ENCODE measurements at places on chromosomes 11 and 22.

DNA sequence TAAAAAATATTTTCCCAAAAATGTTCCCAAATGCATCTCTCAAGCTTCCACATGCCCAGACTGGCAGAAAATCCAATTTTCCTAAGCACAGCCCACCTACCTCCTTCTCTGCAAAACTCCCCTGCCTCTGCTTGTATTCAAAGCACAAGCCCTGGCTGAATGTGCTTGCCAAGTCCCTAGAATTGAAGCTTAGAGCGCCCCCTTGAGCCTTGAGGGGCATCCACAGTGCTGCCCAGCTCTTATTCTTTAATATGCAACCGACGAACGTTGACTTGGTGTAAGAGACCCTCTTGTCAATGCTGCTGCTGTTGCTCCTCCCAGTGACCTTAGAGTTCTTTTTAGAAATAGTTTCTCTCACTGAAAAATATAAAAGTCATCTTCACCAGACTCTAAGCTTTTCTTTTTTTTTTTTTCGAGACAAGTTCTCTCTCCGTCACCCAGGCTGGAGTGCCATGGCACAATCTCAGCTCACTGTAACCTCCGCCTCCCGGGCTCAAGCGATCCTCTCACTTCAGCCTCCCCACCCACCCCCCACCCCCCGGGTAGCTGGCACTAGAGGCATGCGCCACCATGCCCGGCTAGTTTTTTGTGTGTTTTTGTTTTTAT lies 63.5 kb upstream of the CAPRIN1 start:
- DNase-seq = peak; percentile 71

DNA sequence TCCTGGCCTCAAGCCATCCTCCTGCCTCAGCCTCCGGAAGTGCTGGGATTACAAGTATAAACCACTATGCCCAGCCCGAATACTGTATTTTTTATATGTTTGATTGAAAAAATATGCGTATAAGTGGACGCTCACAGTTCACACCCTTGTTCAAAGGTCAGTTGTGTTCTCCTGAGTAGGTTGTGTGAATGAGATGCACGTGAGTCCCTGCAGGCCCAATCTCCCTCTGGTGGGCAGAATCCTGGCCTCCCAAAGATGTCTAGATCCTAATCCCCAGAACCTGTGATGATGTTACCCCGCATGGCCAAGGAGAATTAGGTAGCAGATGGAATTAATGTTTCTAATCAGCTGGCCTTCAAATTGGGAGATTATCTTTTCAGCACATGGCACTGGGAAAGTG lies 41.9 kb downstream of the CTTN start:
- no peak for DNase-seq

DNA sequence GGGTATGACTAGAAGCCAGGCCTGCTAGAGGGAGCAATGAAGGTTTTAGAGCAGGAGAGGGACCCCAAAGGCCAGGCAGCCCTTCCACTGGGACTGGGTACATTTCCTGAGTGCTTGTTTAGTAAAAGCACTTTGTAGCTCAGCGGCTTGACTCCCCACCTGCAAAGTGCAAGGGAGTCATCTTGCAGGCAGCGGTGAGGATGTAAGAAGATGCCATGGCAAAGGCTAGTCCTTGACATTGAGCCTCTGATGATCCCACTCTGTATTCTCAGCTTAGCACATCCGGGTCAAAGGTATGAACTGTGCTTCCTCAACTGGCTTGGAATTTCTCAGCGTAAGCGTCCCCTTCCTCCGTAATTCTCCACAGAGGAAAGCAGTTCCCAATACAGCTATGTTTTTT lies 3.1 kb upstream of the UBE2L3 start:
- DNase-seq = no peak

DNA sequence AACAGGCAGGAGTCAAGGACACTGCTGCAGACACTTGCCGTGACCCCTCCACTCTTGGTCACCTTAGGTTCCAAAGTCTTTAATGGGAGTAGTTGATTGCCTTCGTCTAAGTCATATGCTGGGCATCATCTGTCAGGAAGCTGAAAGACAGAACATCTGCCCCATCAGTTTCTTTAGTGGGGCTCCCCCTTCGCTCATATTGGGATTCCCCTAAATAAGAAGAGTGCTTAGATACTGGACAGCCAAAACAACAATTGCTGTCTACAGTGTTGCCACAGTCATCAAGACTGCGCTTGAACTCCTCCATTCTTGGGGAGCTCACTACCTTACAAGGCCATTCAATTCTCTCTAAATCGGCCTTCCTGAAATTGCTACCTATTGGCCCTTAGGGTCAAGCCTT lies 58.5 kb downstream of the UBASH3B start:
- no peak for DNase-seq

- no peak for DNase-seq
These were observed 19.4 kb downstream of the LRRC74B start for GRCh38 chr22:21064917-21065864.

DNA sequence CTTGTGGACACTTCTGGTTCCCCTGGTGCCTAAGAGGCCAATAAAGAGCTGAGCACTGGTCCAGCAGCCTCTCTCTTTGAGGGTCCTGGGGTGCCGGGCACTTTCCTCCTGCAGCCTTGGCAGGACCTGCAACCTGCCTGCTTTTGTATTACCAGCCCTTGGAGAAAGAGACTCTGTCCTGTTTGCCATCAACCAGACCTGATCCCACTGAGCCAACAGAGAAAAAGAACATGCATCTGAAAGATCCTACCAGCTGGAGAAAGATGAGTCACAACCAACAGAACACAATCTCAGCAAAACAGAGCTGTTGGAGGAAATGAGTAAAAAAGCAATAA lies 321.0 kb downstream of the DDX10 start:
- no peak for DNase-seq

GRCh38 chr22:17407643-17408042 lies 38.4 kb downstream of the CECR2 start:
- no peak for DNase-seq

DNA sequence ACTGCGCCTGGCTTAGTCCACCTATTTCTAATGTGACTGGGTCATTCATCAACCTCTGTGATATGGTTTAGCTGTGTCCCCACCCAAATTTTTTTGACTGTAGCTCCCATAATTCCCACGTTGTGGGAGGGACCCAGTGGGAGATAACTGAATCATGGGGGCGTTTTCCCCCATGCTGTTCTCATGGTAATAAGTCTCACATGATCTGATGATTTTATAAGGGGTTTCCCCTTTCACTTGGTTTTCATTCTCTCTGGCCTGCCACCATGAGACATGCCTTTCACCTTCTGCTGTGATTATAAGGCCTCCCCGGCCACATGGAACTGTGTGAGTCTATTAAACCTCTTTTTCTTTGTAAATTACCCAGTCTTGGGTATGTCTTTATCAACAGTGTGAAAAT lies 8.7 kb downstream of the CENATAC start:
- DNase-seq = no peak

- no peak for DNase-seq
These were observed 24.4 kb upstream of the FBLN1 start for GRCh38 chr22:45478108-45478771.

DNA sequence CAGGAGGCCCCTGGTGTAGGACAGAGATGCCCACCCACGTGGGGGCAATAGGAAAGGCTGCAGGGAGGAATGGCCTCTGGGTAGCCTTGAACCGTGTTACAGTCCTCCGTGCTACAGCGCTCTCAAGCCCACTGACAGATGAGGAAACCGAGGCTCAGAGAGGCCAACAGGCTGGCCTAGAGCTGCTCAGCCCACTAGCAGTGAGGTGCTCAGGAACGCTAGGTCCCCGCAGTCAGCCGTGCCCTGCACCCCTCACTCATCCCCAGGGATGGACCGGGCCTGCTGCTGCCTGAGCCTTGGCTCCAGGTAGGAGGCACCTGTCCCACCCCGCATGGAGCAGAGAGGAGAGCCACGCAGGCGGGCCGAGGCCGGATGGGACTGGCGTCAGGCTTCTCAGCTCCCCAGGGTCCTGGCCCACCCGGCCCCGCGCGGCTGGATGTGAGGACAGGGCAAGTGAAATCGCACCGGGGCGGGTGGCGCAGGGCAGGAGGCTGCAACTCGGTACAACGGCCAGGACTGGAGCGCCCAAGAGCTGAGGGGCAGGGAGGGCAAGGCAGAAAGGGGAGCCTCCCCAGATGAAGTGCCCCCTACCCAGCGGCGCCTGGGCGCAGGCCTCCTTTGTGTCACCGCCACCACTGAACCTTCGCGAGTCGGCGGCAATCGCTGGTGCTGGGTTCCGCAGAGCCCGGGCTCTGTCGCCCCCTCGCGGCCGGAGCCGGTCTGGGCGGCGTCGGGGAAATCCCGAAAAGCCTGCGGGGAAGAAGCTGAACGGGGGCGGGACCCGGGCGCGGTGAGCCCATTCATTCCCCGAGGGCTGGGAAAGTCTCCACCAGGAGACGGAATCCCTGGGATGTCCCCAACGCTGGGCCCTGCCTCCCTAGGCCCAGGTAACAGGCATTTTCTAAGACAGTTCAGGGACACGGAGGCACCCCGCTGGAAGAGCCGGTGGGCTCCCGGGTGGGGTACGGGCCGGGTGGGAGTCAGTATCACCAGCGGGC lies 8.4 kb upstream of the SLC2A11 start:
- DNase-seq = peak; percentile 81

GRCh38 chr22:42243802-42244060 lies 26.7 kb downstream of the TCF20 start:
- DNase-seq = no peak

- no peak for DNase-seq
These were observed 540.5 kb downstream of the DLG2 start for GRCh38 chr11:85086504-85087284.

GRCh38 chr11:130872513-130872912 lies 43.8 kb downstream of the SNX19 start:
- no peak for DNase-seq

GRCh38 chr22:37999640-38000272 lies 15.4 kb upstream of the SOX10 start:
- no peak for DNase-seq

DNA sequence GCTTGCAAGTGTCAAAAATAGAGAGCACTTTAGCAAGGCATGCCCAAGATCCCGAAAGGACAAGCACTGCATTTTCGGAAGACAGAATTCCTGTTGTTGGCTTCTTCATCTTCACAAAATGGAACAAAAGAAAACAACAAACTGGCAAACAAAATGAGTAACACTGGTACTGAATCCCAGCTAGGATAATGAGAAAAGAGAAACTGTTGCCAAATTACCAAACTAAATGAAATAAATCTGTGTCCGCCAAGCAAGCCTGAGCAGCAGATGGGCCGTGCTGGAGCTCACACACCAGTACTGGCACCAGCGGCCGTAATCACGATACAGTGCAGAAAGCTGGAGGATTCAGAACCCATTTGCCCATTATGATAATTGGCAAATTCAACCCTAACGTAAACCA lies 30.6 kb downstream of the TUB start:
- no peak for DNase-seq

- no peak for DNase-seq
These were observed 33.6 kb upstream of the FIBIN start for GRCh38 chr11:26960281-26960680.

GRCh38 chr11:6397156-6397555 lies 6.9 kb downstream of the SMPD1 start:
- no peak for DNase-seq

GRCh38 chr22:47220752-47221151 lies 458.3 kb downstream of the TBC1D22A start:
- no peak for DNase-seq

DNA sequence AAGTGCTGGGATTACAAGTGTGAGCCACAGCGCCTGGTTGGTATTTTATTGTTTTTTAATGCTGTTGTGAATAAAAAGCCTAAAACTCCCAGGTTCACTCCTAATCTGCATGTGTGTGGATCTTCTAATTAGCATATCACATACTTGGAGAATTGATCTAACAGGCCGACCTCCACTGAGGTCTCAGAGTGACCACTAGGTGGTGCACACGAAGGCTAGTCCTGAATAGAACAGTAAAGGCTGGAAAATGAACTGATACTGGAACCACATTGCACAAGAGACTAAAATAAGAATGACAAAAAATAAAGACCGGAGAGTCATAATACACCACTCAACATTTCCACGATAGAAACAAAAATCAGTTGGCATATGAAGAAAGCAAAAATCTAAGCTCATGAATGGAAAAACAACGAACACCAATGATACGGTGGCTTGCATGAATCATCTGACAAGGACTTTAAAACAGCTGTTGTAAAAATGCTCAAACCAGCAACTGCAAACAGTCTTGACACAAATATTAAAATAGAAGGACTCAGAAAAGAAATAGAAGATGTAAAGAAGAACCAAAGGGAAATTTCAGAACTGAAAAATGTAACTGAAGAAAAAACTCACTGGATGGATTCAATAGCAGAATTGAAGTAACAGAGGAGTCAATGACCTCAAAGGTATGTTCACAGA lies 19.2 kb downstream of the PIM3 start:
- DNase-seq = peak; percentile 45

DNA sequence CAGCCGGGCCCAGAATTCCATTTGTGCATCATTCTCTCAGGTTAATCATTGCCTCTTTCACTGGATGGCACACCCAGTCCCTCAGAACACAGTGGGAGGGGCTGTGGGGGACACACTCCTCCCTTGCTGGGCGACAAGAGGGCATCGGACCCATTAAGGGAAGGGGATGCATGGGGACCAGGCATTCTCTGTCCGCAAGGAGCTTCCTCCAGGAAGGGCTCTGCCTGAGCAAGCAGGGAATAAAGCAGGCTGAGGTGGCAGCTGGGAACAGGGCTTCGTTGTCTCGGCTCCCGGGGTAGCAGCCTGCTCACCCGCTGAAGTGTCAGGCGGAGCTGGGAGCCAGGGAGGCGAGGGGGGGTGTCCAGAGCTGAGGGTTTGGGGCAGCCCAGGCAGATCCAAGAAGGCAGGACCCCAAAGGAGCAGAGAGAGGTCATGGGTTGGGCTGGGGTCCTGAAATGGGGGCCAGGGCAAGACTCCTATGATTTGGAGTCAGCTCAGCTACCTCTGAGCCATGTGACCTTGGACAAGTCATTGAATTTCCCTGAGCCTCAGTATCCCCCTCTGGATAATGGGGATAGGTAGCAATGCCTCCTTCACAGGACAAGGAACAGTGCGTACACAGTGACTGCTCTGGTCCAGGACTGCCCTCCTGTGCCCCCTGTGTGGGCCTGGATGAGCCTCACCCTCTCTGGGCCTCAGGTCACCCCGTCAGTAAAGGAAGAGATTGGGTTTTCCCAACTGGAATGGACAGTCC lies 1.4 kb downstream of the GAL3ST1 start:
- no peak for DNase-seq

GRCh38 chr11:62770778-62771143 lies 435 bp upstream of the TAF6L start:
- DNase-seq = no peak

GRCh38 chr11:1924646-1925372 lies 5.3 kb downstream of the TNNT3 start:
- DNase-seq = no peak

- no peak for DNase-seq
These were observed 6.2 kb upstream of the UBE4A start for GRCh38 chr11:118353084-118353710.

DNA sequence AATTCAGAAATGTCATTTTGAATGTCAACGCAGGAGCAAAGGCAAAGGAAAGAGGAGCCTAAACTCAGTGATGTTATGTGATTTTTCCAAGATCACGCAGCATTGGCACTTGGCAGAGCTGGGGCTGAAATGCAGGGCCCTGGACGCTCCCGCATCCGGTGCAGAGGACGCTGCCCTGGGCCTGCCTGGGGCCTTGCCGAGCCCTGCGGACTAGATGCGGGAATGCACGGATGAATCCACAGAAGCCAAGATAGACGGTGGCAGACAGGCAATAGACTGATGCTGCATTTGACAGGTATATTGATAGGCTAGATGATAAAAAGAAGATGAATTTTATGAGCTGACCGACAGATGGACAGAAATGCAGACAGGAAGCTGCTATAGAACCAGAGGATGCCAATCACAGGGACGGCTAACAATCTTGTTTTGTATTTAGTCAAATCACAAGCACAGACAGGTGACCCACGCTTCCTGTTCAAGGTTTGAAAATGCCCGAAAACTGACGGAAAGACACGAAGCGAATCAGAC lies 696 bp upstream of the MARK2 start:
- DNase-seq = no peak

GRCh38 chr11:8838248-8838647 lies 72.7 kb upstream of the AKIP1 start:
- DNase-seq = no peak
